ENCODE measurements at places on chromosomes 11 and 22.

DNA sequence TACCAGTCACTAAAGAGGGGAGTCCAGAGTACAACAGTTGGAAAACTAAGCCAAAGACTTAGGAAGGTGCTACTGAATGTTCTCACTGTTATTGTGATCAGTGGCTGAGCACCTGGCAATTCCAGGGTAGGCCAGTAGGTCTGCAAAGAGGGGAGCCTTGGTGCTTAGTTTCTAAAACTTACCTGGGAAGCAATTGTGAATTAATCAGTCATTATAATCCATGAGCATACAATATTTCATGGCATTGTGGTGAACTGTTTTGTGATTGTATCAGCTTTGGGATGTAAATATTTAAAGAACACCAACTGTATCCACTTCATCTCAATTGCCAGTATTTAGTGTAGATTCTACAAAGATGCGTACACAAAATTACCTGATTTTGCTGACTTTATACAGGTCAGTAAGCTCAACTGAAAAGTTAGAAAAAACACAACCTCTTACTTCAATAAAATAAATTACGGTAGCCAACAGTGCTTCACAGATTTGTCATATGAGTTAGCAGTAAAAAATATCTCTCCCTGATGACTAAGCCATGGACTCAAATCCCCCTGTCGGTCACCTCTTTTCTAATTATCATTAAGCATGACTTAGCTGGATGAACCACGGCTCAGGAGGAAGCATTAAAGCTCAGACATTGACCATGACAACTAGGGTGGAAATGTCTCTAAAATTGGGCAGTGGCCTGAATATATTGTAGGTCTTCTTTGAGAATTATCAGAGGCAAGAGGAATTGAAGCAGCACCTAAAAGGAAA is 30.8 kb upstream of the SORL1 start:
- DNase-seq = no peak

- DNase-seq = no peak
These were observed 1.5 kb downstream of the SF1 start for GRCh38 chr11:64776875-64777274.

- no peak for DNase-seq
These were observed 9.3 kb upstream of the TYR start for GRCh38 chr11:89168396-89168795.

DNA sequence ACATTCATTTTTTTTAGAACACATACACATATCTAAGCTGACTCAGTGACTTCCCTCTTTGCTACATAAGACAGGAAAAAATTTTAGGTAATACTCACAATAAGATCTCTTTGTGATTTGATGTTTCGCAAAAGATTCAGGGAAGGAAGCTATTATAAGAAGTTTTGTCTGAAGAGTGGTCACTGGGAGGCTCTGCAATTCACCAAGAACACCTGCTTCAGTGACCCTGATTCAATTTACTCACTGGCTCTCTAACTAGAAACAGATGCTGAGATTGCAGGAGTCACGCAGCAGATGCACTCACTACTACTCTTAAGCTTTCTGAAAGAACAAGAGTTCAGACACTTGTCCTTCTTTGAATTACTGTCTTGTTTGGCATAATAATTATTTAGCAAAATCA is 193.6 kb upstream of the DDI1 start:
- DNase-seq = no peak

DNA sequence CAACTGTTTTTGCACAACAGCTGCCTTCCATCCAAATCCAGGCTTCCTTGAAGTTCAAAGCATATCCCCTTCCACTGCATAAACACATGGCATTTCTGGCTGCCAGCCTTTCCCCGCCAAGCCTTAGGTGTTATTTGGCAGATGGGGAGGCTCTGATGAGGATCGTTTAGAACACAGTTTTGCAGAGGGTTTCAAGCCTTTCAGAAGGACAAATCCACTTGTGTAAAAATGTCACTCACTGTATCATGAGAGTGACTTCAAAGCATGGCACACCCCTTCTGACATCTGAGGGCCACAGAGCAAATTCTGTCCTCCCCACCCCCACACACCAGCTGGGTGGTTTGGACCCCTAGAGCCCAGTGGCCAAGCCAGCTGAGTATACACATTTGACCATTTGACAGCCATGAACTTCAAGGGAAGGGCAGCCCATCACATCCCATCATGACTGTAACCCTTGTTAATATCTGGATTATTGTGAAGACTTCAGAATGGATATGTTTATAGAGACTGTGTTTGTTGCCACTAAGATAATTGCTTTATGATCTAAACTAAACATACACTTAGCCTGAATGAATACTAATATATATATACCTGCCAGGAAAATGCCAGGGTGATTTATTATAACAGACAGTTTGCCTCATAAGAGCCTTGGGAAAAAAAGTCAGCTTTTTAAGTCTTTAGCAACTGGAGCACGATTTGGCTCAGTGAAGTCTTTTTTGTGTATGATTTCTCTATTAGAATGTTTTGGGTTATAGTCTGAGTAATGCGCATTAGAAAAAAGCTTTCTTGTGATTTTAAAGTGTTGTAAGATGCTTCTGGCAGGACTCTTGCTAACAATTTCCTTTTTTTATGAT is 31.9 kb downstream of the FBLN1 start:
- no peak for DNase-seq

DNA sequence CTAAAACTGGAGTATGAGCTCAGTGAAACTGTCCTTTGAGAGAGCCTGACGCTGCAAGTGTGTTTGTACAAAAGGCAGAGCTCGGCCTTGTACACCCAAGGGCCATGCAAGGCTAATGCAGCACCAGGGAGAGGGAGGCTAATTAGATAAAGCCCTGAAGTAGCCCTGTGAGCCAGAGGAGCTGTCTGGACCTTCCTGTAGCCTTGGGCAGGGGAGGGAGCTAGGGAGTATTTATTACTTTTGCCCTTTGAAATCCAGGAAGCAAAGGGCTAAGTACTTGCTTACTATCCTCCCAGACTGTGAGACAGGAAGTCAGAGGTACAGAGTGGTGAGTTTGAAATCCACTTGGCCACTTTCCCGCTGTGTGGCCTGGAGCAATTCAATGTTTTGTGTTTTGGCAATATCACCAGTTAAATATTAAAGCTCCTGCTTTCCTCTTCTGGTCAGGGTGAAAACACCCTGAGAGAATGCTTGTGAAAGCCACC is 10.2 kb upstream of the LDHA start:
- DNase-seq = peak; percentile 34

- DNase-seq = no peak
These were observed 173.9 kb downstream of the SHANK2 start for GRCh38 chr11:71078482-71078881.

DNA sequence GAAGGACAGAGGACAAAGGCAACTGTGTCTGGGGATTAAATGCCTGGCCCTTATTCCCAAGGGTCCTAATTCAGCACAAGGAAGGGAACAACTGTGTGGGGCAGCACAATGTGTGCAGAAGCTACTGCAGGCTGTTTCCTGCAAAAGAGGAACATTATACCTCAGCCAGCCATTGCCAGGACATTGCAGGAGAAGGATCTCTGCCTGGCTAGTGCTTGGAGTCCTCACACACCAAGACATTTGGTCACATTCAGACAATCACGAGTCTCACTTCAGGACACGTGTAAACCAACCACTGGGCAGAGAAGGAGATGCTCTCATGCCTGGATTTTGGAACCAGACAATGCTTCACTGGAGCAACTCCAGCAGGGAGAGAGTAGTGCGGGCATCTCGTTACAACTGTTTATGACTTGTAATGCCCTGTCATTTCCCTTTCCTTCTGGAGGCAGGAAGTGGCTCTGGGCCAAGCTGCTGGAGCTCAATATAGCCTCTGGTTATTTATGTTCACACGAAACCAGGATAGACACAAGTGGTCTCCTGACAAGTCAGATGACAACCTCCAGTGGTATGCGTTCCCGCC is 23.9 kb upstream of the ZC3H12C start:
- DNase-seq = peak; percentile 20

- DNase-seq = no peak
These were observed 34.5 kb upstream of the TEF start for GRCh38 chr22:41347066-41347859.

GRCh38 chr22:33605666-33606065 is 314.6 kb downstream of the LARGE1 start:
- DNase-seq = no peak

- no peak for DNase-seq
These were observed 50.5 kb upstream of the SHANK2 start for GRCh38 chr11:71302911-71303310.

DNA sequence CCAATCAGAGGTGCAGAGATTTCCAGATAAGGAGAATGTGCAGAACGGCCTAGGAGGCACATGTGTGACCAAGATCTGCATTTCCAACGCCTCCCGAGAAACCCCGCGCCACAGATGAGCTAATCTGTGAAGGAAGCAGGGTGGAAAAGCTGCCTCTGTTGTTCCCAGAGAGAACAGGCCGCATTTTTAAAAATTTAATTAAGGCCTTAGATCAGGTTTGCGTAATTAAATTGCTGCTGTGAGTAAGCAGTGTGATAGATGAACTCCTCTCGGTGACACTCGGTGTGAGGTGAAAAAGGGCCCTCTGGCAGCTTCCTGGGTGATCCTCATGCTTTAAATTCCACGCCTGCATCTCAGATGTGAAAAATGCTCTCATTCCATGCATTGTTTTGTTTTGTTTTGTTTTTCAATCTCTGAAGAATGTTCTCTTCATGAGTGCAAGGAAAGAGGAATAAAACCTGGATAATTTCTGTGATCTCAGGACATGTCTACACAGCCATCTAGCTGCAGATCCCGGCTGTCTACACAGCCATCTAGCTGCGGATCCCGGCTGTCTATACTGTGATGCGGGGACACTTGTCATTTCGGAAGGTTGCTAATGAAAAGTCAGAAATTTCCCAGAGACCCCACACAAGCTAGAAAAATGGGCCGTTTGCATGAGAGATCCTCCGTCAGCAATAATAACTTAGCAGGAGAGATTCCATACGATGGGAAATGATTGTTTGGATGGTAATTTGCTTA is 1398.9 kb downstream of the BRD1 start:
- no peak for DNase-seq

DNA sequence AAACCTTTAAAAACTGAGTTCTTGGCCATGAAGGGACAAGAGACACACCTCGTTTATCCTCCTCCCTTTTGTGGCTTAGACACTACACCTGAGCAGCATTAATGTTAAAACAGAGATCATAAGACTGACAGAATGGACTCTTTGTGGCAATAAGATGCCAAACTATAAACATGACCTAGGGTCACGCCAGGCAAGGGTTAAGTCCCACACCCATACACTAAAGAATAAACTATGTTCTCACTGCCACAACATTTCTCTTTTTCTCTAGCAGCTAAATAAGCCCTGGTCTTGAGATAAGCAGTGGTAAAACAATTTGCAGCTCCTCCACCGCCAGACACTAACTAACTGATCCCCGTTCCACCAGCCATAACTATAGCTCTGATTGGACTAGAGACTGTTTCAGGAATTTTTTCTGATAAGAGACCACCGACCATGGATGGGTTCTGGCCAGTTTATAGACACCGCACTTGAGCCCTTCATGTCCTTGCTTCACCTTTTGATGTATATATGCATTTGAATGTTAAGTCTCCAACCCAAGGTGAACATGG is 4.9 kb upstream of the SLCO2B1 start:
- DNase-seq = no peak

DNA sequence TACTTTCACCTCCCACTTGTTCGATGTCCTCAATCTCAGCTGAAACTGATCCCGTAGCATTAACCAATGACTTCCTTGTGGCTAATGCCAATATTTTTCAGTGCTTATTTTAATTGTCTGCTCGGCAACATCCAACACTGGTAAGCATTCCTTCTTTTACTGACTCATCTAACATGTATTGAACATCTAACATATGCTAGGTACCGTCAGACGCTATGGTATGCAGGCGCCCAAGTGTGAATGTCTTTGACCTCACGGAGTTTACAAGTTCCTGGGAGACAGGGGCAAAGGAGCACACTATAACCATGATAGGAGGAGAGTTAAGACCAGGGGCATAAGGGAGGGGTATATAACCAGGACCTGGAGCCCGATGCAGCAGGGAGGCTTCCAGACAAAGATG is 1.7 kb downstream of the BRMS1 start:
- no peak for DNase-seq

DNA sequence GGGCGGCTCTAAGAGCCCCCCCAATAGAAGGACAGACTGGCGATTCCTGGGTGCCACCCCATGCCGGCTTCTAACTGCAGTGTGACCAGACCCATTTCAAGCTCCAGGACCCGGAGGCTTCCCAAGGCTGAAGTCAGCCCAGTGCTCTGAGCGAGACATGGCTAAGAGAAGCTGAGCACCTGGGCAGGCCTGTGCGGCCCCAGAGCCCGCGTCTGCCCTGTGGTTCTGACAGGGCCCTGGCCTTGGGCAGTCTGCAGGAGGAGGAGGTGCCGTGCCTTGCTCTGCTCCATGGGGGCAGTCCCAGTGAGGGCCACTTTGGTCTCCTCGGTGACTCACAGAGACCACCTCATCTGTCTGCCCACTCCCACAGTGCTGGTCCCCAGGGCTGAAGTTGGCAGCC is 1314.2 kb downstream of the BRD1 start:
- no peak for DNase-seq

- DNase-seq = no peak
These were observed 12.7 kb upstream of the TSGA10IP start for GRCh38 chr11:65932558-65932919.

DNA sequence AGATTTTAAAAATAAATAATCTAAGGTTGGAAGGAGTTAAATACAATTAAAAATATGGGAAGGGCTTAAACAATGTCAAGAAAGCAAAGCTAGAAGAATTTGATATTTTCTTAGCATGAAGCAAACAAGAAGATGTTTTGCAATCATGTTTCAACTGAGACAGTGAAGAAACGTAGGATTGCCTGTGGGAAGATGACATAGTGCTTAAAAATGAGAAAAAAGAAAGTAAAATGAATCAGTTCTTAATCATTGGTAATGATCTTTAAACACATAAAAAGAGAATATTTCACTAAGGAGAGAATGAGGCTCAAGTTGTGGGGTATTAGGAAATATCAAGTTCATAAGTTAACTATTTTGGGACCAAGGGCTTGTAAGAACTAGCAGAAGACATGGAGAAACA is 855.0 kb downstream of the METTL15 start:
- no peak for DNase-seq

DNA sequence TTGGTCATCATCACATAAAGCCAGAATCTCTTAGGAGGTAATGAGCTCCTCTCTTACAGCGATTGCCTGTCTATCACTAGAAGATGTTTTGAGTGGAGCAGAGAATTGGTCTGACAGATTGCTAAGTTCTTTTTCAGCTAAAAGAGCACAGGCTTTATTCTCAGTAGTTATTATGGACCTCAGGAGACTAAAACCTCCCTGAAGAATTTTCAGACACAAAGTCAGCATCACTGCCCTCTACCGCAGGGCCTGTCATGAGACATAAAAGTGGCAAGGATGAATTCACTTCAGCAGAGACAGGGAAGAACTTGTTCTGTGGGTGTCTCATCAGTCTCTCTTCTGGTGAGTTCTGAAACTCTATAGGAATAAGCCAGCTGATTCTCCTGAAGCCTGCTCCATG is at the start of gene OR51I2:
Gene OR51I2, plus strand, starts transcription at position 301 of the 400 bp plus-strand sequence. CDS start 4,166 bp downstream, outside the sequence.
- DNase-seq = no peak

GRCh38 chr11:77865805-77866204 is 44.9 kb downstream of the AAMDC start:
- DNase-seq = no peak
